NCI-H1092 (cell line): ENCODE measurements at places on chromosomes 5 and 9.

DNA sequence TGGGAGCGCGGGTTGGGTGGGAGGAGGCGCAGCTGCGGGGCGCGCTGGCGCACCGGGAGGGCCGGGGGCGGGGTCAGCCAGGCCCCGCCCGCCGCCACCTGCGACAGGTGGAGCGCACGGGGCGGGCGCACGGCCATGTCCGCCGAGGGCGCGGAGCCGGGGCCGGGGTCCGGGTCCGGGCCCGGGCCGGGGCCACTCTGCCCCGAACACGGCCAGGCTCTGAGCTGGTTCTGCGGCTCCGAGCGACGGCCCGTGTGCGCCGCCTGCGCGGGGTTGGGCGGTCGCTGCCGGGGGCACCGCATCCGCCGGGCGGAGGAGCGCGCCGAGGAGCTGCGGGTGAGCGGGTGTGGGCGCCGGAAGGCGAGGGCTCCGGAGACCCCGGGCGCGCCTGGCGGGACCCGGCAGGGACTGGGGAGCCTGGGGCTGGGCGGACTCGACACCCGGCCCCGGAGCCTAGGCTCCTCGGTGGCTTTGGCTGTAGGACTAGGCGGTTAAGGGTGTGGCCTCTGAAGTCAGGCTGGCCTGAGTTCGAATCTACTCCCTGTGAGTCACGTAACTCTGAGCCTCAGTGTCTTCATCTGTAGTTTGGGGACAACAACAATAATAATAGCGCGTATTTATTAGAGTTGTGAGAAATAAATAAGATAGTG, at the start of gene BSPRY:
TSS of gene BSPRY (plus strand) at position 97 of the 650 bp plus-strand sequence. CDS start at position 136, 39 bp downstream.
- DNase-seq: no peak

GRCh38 chr5:134328619-134329018, 38.4 kb downstream of the CDKL3 start:
- no peak for DNase-seq

GRCh38 chr5:158451203-158451992, 592.5 kb upstream of the CLINT1 start:
- no peak for DNase-seq

DNA sequence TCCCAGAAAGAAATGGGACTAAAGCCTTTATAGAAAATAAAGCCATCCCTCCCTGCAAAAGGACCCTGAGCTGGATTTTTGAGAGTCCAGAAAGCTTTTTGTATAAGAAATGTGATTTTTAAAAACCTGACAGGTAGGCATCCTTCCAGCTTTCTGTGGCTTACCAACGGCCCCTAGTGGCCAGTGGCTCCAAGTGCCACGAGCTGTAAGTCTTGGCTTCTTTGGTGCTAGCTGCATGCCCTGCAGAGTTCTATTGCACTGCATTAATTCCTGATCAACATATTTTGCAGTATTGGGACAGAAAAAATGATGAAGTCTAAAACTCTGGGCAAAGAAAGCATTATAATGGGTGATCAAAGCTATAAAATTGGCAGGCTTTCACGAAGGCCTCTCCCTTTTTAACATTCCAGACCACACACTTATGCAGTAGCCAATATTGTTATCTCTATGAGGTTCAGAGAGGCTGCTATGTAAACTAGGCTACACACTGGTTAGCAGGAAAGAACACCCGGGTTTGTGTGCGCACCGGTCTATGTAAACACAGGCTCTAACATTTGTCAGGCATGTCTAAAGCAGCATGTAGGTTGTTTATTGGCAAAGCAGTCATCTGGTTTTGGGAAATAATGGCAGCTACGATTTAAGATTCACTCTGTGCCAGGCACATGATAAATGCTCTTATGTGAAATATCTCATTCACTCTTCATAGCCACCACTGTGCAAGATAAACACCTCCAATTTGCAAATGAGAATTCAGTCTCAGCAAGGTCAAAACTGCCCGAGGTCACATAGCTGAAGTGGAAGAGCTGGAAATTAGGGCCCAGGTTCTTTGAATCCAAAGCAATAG, 55.2 kb downstream of the NMUR2 start:
- DNase-seq: no peak

DNA sequence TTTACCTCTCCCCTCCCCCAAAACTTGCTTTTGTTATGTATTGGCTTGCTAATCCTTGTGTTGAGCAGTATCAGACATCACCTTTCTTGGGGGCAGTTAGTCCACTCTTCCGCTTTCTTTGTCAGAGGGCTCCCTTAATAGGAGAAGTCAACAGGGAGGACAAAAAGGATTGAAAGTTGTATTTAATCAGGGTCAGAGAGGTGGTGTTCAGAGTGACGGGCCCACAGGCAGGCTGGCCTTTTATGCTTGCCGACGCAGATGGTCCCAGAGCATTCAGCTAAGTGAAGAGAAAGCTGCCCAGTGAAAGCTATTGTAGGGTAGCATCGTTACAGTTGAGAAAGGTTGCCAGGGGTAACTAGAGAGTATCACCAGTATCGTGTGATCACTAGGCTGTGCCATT, 131.1 kb downstream of the ZCCHC7 start:
- peak; percentile 27 for DNase-seq

- no peak for DNase-seq
Measured at GRCh38 chr9:121284733-121285451, 16.9 kb downstream of the GSN start.
